ENCODE measurements at places on chromosomes 2 and 18.

- DNase-seq = no peak
Measured at GRCh38 chr2:234773129-234773528, 178.7 kb upstream of the SH3BP4 start.

GRCh38 chr2:230627806-230628724 is 84.6 kb upstream of the CAB39 start:
- no peak for DNase-seq

DNA sequence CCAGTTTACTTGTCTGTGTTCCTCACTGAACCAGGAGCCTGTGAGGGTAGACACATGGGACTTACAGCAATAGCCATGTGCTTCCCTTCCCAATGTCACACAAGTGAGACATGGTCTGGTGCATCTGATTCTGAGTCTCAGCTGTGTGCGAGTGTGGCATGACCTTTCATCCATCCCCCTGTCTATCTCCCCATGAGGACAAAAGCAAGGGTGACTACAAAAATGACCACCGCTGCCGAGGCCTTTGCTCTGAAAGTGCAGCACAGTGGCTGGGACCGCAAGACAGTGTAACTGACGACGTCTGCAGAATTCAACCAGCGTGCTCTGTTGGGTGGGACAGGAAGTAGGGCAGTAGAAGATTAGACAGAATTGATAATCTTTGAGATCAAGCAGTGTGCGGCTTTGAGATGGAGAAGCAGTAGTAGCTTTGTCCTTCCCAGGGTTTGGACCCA is 50.5 kb downstream of the RAB31 start:
- DNase-seq = no peak

- DNase-seq = no peak
Measured at GRCh38 chr2:119123389-119123788, 35.2 kb downstream of the C1QL2 start.

DNA sequence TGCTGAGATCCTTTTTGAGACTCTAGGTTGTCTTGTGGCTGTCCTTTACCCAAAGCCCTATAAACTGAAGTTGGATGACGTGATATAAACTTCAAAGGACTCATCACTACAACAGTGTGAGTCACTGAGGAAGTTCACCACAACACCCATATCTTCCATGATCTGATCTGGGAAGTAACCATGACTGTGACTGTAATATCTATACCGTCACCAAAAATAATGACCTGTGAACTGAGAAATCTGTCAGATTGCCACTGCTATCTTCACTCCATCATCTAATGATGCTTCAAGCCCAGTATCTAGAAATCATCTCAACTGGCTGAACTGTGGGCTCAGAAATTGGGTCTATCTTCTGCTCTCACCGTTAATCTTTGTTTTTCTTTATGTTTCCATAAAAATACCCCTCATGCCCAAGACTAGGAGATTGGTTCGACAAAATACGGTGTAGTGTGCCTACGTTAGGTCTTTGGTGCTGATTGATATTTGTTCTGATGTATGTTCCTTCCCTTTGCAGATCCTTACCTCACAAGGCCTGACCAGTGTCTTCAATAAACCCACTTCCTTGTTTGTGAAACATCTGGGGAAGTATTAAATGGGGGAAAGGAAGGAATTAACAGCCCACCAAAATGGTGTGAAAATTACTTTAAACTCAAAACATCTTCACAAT is 78.2 kb downstream of the MYL12B start:
- DNase-seq = peak; percentile 35

DNA sequence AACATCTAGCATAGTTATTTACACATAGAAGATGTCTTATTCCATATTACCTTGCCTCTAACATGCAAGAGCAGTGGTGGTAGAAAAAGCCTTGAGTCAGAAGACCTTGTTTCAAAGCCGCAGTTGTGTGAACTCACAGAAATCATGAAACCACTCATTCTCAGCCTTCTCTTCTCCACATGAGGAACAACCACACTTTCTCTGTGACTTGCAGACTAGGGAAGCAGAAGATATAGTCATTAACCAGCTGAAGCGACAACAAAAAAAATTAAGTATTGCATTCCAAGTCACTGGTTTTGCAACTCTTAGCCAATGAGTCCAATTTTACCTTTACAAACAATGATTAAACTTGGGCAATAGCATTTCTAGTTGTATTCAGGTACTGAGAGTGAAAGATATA is 19.0 kb downstream of the TWSG1 start:
- DNase-seq = no peak

DNA sequence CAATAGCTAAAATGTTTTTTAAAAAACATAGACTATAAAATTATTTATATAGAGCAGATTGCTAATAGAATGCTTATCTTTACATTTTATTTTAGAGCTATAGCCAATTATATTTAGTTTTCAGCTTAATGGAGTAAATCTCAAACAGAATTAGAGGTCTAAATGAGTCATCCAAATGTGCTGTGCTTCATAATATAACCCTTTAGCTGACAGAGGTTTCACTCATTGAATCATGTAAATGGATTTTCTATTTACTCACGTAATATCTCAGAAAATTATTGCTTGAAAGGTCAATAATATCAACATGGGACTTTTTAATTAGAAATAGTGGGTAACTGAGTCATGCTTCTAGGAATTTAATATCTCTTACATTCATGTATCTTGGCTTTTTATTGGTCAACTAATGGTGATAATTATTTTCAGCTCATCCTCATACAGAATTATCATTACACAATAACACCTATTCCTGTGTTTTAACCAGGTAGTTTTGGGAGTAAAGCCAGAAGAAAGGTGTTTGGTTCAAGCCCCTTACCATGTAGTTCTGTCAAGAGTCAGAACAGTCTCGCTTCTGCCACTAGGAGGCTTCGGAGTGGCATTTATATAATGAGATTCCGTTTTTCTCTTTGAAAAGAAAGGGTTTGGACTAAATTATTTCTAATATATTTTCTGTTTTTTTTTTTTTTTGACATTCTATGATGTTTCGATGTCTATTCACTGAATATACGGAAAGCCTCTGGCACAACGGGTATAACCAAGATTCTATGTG is 217.6 kb downstream of the CDH7 start:
- no peak for DNase-seq

GRCh38 chr2:121596221-121597080 is 52.8 kb downstream of the CLASP1 start:
- DNase-seq = peak; percentile 7

GRCh38 chr18:3595369-3596273 is 145.6 kb downstream of the TGIF1 start:
- peak; percentile 73 for DNase-seq

DNA sequence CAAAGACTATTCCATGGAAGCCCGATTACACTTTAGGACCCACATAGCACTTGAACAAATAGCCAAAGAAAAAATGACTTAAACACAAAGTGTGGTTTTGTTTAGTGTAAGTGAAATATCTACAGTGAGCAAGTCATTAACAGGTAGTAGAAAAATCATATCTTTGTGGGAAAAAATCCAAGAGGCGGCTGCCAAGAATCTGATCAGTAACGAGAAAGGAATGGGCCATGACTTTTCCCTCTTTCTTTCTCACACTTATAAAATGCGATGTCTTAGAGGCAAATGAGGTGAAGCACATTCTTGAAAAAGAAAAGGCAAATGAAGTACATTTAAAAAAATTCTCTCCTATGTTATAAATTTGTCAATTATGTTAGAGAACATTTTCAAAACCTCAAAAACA is 12.9 kb upstream of the GEMIN6 start:
- DNase-seq = no peak

- DNase-seq = no peak
Measured at GRCh38 chr2:29487967-29488555, 372.8 kb downstream of the CLIP4 start.

DNA sequence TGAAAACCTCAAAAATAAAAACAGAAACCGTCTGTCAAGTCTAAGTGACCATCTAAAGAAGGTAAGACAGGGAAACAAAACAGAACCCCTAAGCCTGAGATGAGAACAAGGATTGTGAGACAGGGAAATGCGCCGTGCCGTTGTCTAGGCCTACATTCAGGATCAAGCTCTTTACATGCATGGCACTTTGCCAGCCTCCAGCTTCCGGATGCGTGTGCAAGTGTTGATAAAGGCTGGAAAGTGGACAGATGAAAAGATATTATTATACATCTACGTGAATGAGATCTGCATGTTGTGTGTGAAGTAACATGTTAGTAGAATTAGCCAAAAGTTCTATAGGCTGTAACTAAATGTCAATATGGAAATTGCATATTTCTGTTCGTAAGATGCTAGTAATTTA is 28.6 kb upstream of the TMEM87B start:
- DNase-seq = no peak

DNA sequence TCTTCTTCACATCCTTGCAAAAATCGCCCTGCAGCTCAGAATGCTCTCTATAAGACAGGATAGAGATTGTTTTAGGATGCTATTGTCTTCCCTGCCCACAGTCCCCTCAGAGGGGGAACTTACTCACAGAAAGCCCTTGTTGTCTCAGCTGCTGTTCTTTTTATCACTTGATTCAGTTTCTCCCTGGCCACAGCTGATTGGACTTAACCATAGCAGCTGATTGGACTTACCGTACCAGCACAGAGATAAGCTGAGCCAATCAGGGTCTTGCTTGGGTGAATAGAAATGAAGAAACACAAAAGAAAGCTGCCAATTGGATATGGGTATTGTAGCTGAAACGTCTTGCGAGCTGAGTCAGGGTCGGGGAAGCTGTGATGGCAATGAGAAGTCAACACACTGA is 194.2 kb upstream of the MEX3C start:
- DNase-seq = no peak

DNA sequence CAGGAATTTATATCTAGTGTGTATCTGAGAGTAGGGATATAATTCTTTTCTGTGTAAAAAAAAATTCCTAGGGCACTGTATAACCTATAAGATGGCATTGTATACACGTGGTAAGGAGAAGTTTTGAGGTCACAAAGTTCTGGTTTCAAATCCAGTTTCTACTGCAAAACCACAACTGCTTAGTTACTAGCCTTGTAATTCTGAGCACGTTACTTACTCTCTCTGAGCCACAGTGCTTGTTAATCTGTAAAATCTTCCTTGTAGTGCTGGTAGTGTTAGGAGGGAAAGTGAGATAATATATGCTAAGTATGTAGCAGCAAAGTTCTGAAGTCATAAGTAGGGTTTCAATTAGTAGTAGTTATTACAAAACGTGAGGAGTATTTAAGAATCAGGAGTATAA is 175.4 kb downstream of the SATB2 start:
- DNase-seq = no peak

GRCh38 chr2:46872902-46873603 is 42.6 kb downstream of the MCFD2 start:
- DNase-seq = no peak

DNA sequence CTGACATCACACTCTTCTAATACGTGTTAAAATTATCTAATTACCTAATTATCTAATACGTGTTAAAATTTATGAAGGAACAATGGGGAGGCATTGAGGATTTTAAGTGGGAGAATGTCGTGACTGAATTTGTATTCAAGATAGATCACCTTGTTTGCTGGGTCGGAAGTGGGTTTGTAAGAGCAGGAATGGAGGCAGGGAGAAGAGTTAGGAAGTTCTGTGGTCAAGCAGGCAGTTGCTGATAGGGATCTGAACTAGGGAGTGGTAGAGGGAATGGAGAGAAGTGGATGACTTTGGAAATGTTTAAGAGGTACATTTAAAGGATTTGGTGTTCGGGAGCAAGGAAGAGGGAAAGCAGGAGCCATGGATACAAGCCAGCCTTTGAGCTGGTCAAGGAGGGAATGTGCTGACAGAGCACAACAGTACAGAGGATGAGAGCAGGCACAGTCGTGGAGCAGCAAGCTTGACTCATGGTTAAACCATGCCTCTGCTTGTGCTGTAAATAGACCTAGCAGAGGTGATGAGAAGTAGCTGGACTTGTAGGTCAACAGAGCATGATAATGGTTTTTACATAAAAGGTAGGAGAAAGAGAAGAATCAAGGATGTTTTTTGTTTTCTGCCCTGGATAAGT is 16.2 kb downstream of the IL18RAP start:
- DNase-seq = no peak

- DNase-seq = no peak
Measured at GRCh38 chr2:121790276-121790956, 35.0 kb downstream of the TSN start.

- DNase-seq = no peak
Measured at GRCh38 chr2:7280790-7281189, 363.6 kb downstream of the RNF144A start.

DNA sequence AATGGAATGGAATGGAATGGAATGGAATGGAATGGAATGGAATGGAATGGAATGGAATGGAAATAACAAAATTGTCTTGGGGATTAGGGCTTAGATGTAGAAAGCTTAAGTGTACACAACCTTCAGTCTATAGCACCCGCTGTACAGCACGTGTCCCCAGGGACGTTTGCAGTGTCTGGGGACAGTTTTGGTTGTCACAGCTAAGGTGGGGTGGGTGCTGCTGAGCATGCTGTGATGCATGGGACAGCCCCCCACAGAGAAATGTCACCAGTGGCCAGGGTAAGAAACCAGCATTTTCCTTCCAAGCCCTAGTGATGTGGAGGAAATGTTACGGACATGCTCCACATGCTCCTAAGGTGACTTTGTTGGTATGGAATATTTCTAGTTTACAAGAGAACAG is 70.8 kb downstream of the SH3RF3 start:
- no peak for DNase-seq

GRCh38 chr2:132721938-132722337 is 51.9 kb upstream of the LYPD1 start:
- no peak for DNase-seq

GRCh38 chr18:76374330-76375281 is 120.4 kb downstream of the ZNF516 start:
- DNase-seq = peak; percentile 29

- no peak for DNase-seq
Measured at GRCh38 chr2:86631846-86632485, 8.3 kb upstream of the RNF103 start.

DNA sequence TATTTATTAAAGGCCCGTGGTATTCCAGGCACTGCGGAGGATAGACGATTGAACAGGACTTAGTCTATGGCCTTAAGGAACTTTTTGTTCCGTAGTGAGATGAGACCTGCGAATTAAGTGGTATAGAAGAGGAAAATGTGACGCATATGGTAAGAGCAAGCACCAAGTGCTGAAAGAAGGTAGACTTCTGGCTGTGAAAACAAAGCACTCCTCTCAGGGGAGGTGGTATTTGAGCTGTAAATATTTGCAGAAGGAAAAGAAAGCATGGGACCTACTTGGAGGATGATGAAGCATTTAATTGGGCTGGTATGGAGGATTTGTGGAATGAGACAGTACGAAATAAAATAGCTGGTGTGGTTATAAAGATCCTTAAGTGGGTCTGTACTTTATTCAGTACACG is 62.5 kb downstream of the GPR39 start:
- DNase-seq = no peak

- no peak for DNase-seq
Measured at GRCh38 chr18:74457725-74458421, 765 bp upstream of the DIPK1C start.

DNA sequence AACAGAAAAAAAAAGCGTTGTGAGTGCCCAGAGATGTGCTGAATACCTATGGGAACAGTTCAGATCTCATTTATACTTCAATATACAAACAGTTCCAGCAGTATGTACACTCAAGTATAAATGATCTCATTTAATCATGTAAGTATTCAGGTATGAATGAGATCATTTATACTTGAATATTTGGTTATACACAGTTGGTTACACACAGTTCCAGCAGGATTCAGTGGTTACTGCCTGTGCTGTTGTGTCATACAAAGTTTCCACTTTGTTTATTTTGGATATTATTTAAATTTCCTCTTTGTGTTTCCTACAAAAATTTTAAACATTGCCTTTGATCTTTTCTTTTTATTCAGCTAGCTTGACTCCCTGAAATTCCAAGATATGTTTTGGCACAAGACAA is 293.5 kb upstream of the SLC39A10 start:
- no peak for DNase-seq
